Stimulated activated CD4-positive, alpha-beta T cell treated with anti-CD3 and anti-CD28 coated beads, Interleukin-2, amount 100 ng/mL, for 48 hours (primary cell): ENCODE measurements at places on chromosomes 12 and 14.

DNA sequence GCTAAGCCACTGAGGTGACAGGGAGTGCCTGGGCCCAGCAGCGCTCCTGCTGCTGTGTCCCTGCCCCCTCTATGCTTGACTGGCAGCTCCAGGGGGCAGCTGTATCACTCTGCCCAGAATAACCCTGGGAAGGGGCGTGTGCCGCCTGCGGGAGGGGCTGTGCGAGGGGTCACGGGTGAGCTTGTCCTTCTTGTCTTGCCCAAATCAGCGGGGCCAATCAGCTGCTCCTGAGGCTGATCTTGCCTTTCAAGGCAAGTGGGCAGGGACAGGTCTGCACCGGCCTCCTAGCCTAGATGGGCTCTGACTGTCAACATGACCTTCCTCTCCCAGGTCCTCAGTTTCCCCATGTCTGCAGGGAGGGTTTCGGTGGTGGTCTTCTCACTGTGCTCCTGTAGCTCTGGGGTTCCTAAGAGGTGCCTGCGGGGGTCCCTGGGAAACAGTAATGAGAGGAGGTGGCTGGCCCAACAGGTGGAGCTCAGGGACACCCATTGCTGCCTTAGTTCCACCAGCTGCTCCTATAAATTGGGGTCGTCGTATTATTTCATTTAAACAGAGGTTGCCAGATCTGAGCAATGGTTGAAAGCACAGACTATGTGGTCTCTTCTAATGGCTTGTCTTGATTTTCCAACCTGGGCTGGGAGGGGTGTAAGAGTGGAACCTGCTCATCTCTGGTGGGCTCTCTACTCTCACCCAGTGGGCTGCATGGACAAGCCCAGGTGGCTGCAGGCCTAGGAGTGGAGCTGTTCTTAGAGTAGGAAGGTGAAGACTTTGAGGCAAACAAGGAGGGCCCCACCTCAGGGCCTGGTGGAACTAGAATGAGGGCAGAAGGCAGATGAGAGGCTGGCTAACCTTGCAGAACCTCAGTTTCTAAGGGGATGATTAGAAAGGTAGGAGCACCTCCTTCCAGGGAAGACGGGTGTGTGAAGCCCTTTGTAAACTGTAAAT is 11.7 kb downstream of the RTL1 start:
- DNase-seq: no peak

GRCh38 chr14:45028107-45028626 is 55.7 kb upstream of the PRPF39 start:
- DNase-seq: no peak

DNA sequence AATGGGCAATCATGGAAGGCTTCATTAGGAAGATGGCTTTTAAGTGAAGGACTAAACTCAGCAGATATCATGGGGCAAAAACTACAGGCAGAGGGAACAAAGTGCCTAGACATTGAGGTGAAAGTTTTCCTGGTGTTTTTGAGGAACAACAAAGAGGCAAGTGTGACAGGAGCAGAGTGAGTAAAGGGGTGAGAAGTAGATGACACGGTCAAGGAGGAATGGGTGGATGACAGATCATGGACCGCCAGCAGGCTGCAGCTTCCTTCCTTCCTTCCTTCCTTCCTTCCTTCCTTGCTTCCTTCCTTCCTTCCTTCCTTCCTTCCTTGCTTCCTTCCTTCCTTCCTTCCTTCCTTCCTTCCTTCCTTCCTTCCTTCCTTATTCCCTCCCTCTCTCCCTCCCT is 108.3 kb downstream of the TRHDE start:
- no peak for DNase-seq

GRCh38 chr14:54299410-54300363 is 97.1 kb upstream of the CDKN3 start:
- DNase-seq: no peak

- no peak for DNase-seq
These were observed 407.1 kb downstream of the TRHDE start for GRCh38 chr12:72679147-72679757.

GRCh38 chr14:51498411-51499227 is 153.1 kb upstream of the FRMD6 start:
- DNase-seq: no peak
